ENCODE measurements at places on chromosomes 12 and 14.

- DNase-seq: no peak
Measured at GRCh38 chr12:63093711-63094110, 57.3 kb downstream of the AVPR1A start.

GRCh38 chr12:106583242-106584103 lies 669 bp downstream of the RFX4 start:
- DNase-seq: peak; percentile 89

GRCh38 chr12:112183141-112184021 lies 58.0 kb downstream of the TRAFD1 start:
- DNase-seq: no peak

- DNase-seq: no peak
Measured at GRCh38 chr14:104307627-104308401, 169.4 kb downstream of the KIF26A start.

- DNase-seq: no peak
Measured at GRCh38 chr14:100376751-100377171, 53.6 kb downstream of the SLC25A47 start.

GRCh38 chr12:82523996-82524395 lies 162.7 kb upstream of the TMTC2 start:
- DNase-seq: no peak

DNA sequence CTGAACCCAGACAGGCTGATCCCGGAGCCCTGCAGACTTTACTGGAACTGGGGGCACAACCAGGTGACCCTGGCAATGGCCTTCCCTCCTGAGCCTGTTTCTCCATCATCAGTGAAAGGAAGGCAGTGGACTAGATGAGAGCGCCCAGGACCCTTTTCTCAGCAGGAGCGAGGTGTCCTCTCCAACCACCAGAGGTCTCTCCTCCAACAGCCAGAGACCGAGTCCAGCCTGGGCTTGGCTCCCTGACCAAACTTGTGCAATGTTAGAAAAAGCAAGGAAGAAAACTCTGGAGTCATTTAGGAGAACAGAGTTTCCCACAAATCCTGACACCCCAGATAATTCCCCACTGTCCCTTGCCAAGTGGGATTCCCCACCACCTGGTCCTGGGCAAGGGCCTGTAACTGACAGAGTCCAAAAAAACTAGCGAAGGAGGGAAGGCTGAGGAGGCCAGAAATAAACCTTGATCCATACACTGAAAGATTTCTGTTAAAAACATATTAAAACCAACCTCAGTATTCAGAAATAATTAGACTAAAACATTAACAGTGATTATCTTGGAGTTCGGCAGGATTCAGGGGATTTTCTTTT lies 9.0 kb downstream of the RPS6KL1 start:
- DNase-seq: peak; percentile 69

GRCh38 chr12:62899568-62900390 lies 35.2 kb downstream of the PPM1H start:
- DNase-seq: no peak

GRCh38 chr12:118463677-118464076 lies 87.3 kb downstream of the SUDS3 start:
- no peak for DNase-seq

DNA sequence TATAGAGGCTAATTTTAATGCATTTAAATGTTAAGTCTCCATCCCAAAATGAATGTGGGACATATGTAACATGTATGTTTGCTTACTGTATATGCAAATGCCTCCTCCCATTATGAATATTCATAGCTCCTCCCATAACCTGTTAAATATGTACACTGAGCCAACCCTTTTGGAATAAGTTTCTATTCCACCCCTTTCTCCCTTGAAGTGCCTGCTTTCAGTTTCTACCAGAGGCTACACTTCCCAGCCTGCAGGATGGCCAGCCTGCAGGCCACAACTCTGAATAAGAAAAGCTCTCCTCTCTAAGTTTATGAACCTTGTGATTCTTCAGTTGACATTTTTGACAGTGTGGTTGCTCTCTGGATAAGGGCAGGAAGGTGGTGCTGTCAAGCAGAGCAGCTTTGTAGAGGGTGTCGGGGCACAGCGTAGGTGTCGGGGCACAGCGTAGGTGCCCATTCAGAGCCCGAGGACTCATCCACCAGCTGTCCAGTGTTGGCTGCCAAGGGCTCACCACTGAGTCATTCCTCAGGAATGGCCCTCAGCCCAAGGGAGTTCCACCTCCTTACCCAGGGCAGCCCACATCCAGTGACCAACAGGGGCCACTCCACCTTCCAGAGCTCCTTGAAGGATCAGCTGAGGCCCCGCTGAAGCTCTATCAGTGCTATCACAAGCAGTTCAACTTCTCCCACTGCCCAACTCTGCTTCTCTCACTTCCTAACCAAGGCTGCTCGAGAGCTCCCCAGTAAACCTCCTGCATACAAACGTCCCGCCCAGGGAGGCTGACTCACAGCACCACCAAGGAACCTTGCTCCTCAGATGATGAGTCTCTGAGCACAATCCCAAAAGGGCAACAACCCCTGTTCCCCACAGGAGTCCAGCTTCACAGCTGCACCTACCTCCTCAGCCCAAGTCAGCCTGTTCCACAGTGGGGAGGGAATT lies 31.4 kb downstream of the VWF start:
- DNase-seq: no peak

GRCh38 chr14:90697132-90697531 lies 119.1 kb downstream of the TTC7B start:
- DNase-seq: no peak

- no peak for DNase-seq
Measured at GRCh38 chr12:45718306-45718705, 11.2 kb upstream of the ARID2 start.

DNA sequence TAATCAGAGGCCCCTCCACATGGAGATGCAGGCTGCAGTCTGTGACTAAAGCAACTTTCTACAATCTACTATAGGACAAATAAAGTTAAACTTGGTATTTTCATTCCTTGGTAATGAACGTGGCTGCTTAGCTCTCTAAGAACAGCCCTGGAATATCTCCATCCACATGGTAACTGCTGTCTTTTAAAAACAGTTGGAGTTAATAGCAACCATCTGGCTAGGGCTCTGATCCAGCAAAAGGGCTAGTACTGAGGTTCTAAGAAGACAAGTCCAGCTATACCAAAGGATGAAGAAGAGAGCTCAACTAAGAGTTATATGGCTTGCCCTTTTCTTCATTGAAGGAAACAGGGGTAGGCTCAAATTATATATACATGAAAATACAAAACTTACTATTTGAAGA lies 920.1 kb downstream of the FLRT2 start:
- no peak for DNase-seq

- DNase-seq: no peak
Measured at GRCh38 chr12:62301799-62302133, 41.6 kb downstream of the USP15 start.

DNA sequence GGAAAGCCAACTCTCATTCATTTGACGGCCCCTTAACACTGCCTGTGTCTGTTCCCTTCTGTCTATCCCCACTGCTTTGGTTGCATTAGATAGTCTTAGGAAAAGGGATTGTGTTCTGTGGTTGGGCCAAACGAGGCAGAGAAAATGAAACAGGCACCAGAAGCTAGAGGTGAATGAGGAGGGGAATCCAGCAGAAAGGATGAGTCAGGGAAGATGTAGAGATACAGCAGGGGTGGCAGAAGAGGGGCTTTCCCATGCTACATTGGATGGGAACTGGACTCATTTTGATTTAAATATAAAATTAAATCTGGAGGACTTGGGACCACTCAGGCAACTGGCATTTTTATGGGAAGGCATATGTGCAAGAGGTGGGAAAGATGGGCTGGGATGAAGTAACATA lies 43.3 kb downstream of the OTOGL start:
- DNase-seq: no peak

- peak; percentile 61 for DNase-seq
Measured at GRCh38 chr12:116382686-116383530, 105.4 kb upstream of the MED13L start.

- no peak for DNase-seq
Measured at GRCh38 chr14:32784405-32784804, 154.3 kb upstream of the NPAS3 start.

GRCh38 chr14:35985474-35986218 lies 159.5 kb downstream of the BRMS1L start:
- no peak for DNase-seq

DNA sequence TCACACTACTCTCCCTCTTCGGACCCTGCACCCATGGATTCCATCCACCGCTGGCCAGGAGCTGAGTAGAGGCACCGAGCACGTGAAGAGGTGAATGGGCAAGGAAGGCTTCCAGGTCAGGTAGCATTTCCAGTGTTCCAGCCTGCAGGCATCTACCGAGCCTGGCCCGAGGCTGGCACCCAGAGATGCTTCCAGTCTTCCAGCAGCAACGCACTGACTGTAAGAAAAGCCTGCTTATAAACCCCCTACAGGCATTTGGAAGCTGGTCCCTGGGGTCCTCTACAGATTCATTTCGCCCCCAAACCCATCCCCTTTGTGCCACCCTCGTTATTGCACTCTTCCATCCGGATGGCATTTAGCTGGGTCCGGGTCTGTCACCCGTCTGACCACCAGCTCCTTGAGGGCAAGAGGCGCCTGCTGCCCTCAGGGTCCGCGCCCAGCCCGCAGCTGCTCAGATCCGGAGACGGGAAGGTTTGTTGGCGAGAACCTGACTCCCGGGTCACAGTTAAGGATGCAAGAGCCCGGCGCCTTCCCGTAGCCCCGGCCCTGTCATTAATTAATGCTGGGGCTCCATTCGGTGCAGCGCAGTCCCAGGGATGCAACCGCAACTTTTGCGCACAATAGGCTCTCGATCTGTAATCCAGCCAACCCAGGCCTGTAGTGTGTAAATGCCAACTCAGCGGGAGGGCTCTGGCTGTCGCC lies 614 bp upstream of the MARK3 start:
- DNase-seq: no peak

- no peak for DNase-seq
Measured at GRCh38 chr12:79927772-79928474, 7.0 kb downstream of the PPP1R12A start.

GRCh38 chr12:94140556-94140955 lies 7.8 kb upstream of the PLXNC1 start:
- peak; percentile 73 for DNase-seq

DNA sequence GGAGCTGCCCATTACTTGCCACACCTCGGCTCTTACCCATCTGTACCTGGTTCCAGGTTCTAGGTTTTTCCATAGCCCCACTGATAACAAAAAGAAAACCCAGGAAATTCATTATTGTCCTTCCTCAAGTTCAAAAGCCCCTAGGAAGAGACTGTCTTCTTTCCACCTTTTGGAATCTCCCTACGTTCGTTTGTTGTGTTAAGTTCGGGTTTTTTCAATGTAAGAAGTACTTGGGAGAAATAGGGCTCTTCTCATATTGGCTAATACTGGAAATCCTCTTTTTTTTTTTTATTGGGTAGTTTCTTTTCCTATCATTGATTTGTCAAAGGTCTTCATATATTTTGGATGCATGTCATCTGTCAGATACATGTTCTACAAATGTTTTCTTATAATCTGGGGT lies 17.3 kb downstream of the SLC15A5 start:
- no peak for DNase-seq

GRCh38 chr12:69071091-69071370 lies 138.1 kb upstream of the CPM start:
- DNase-seq: no peak

DNA sequence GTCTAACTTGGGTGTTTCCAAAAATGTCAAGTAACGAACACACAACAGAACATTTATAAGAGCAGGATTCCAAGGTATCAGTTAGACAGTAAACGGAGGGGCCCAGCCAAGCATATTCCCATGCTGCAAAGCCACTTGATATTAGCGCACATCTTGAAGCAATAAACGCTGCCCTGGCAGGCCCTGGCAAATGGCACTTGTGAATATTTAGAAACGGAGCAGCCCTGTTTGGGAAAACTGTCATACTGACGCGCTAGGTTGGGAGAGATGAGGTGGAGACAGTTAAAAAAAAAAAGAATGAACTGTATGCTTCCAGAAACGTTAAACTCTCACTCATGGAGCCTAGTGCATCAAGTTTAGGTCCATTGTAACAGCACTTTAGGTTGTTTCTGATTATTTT lies 9.3 kb downstream of the DGLUCY start:
- no peak for DNase-seq

GRCh38 chr14:102217399-102217798 lies 77.7 kb downstream of the WDR20 start:
- DNase-seq: no peak

- DNase-seq: no peak
Measured at GRCh38 chr12:97716356-97716755, 253.8 kb downstream of the RMST start.

- DNase-seq: no peak
Measured at GRCh38 chr12:62919838-62920237, 15.1 kb downstream of the PPM1H start.

DNA sequence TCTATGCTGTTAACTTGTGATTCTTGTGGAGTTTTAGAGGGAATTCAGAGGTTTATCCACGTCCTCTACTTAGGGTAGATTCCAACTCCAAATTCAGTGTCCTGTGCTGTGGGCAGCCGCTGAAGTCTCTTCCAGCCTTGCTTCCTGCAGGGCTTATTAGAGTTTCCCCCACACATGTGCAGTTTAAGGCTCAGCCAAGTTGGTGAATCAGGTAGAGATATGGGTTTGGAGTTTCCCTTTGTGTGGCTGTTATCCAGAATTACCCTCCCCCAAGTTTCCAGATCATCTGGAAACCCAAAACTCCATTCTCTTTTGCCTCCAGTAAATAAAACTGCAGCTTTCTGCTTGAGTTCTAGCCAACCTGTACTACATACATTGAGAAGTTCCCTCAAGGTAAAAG lies 853.7 kb downstream of the GALC start:
- no peak for DNase-seq

- DNase-seq: no peak
Measured at GRCh38 chr12:74280156-74280655, 257.4 kb upstream of the ATXN7L3B start.

DNA sequence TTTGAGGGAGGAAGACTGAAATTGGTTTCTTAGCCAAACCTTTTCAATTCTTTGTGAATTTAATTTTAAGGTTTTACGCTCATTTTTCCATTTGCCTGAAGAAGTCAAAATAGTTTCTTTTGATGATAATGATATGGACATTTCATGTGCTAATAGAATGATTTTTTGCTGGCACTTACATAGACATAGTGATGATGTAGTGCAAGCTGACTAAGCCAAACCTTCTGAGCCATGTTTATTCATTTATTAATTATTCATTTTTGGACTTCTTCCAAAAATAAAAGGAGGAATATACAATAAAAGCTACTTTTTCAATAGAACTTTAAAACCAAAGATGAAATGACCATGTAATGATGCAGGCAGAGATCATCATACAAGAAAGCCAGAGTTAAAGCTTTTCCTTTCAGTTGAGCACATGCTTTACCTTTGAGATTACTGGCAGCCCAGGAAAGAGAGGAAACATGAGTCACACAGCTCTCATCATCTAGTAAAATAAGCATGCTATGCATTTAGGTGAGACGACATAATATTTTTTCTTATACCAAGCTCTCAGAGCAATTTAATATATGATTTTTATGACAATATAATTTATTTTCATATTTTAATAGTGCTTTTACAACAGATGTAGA lies 24.8 kb downstream of the KCNA1 start:
- no peak for DNase-seq
